Heart left ventricle (tissue), 16 donors: ENCODE measurements at places on chromosomes 12 and 14. TPM values are rescaled to one million over a fixed set of nuclear protein-coding genes. Genes with fewer than 3 reads are reported as not detected.

DNA sequence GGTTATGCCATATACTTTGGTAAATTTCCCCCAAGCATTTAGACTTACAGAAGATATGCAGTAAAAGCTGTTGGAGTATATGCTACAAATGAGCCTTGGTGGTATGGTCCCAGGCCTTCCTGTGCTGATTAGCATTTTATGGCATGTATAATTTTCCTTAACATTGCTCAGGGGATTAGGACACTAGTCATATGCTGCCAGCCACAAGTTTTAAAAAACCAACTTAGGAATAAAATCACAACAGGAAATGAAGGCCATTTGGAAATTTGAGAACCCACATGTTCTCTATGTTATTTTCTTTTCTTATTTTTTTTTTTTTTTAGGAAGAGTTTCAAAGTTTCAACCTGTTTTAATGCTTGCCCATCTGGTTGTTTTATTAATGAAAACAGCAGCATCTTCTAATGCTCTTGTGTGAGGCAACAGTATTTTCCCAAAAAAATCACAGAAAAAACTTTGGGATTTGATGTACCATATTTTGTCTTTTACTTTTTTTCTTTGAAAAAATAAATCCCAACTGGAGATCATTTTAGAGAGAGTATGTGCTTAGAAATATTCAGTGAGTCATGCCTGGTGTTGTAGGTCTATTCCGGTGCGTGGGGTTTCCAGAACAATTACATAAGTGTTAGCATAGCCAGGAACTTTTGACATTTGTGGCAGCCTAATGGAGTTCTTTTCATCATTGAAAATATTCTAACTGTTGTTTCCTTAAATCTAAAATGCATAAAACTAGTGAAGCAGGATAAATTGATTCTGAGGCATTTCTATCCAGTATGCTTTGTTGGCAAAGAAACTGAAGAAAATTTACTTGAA is 21.7 kb upstream of the DUSP6 start:
- DNase-seq = peak; percentile 48

Gene RD3L
- total RNA-seq = 9.1 TPM

Gene RERG
- 2.9 TPM for total RNA-seq

Gene PLEKHH1
- total RNA-seq = 6.6 TPM

Gene ARHGEF40
- total RNA-seq = 18.5 TPM

Gene TCL1A
- not detected for total RNA-seq

Gene EIF2B1
- 31.5 TPM for total RNA-seq

Gene SYT1
- total RNA-seq = not detected

Gene ANKS1B
- total RNA-seq = 1.1 TPM

Gene APOF
- not detected for total RNA-seq

GRCh38 chr12:46617167-46617566 is 208.6 kb downstream of the SLC38A4 start:
- DNase-seq = peak; percentile 54

DNA sequence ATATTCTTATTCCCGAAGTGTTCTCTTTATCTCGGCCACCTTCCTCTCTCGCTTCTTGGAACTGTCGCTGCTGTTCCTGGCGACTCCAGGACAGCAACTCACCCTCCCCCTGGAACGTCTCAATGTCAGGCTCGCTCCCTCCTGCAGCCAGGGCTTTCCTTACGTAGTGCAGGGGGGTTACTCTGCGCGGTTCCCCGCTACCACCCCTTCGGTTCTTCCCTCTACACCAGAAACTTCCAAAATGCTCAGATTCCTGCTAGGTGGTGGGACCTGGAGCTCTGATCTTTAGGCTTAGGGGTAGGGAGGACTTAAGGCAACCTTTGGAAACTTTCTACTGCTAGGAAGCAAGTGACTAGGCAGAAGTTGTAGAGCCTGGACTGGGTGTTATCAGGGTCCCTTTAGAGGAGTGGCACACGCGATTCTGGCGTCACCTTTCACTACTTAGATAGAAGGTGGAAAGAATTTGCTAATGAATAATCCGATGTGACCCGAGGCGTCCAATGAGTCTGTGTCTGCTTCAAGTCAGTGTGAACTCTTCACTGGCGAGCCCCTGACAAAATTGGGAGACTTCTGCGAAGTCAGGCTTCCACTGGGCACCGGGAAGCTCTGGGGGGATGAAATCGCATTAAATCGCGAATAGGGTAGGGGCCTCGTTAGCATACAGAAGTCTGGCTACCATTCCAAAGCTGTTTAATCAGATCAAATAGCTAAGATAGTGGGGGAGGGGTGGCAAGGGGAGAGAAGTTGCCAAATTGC is 900 bp upstream of the DPF3 start:
- no peak for DNase-seq

DNA sequence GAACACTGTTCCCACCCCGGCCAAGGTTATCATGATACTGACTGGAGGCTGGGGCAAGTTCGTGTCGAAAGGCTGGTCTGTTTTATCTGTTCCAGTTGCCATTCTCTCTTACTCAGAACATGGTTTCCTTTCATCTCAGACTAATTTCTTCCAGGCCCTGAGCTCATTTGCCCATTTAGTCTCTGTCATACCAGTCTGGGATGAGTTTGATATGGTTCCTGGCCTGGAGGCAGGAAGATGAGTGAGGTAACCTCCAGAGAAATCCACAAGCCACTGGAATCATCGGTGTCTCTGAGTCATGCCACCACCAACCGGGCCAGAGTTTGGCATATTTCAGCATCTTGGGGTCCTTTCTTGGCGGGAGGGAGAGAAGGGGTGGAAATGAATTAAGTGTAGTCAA is 114.7 kb downstream of the NTF3 start:
- DNase-seq = no peak

- DNase-seq = no peak
Measured at GRCh38 chr14:62030387-62030786, 268.2 kb downstream of the SNAPC1 start.

DNA sequence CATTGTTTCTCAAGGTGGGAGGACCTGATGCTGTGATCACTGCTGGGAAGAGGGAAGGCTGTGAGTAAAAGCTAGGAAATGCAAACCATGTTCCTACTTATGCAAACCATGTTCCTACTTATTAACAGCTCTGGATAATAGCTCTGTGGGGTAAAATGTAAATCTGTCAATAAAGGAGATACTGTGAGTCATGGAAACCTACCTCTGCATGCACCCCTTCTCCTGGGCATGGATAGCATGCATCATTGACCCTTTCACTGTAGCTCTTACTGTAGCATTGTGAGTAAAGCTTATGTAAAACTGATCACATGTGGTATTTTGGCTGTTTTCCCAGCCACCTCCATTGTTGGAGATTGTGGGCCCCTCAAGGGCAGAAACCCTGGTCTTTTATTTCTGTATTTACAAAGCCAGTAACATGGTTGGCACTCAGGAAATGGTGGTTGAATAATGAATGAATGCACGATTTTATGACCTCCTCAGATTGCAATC is 253.7 kb downstream of the GRIN2B start:
- DNase-seq = no peak

- no peak for DNase-seq
Measured at GRCh38 chr14:86646125-86646524, 1116.2 kb downstream of the FLRT2 start.

Gene CHGA
- total RNA-seq = not detected

Gene RIN3
- 16.9 TPM for total RNA-seq

DNA sequence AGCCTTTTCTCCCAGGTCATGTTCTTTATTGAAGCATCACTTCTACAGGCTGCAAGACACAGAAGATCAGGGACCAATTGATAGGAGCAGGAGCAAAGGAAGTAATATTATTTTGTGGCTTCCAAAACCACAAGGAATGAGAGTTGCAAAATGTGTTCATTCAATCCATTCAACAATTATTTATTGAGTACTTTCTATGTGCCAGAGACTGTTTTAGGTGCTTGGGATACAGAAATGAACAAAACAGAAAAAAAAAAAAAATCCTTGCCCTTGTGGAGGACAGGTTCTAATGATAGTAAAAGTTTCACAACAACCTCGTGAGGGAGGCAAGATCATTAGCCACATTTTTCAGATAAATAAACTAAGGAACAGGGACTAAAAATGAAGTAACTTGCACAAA is 20.1 kb upstream of the DACT1 start:
- no peak for DNase-seq

- no peak for DNase-seq
Measured at GRCh38 chr14:49796025-49796424, 28.1 kb downstream of the KLHDC2 start.

GRCh38 chr14:29536886-29537511 is 390.6 kb downstream of the PRKD1 start:
- no peak for DNase-seq

- DNase-seq = no peak
Measured at GRCh38 chr12:68899251-68899771, 33.7 kb downstream of the CPM start.

DNA sequence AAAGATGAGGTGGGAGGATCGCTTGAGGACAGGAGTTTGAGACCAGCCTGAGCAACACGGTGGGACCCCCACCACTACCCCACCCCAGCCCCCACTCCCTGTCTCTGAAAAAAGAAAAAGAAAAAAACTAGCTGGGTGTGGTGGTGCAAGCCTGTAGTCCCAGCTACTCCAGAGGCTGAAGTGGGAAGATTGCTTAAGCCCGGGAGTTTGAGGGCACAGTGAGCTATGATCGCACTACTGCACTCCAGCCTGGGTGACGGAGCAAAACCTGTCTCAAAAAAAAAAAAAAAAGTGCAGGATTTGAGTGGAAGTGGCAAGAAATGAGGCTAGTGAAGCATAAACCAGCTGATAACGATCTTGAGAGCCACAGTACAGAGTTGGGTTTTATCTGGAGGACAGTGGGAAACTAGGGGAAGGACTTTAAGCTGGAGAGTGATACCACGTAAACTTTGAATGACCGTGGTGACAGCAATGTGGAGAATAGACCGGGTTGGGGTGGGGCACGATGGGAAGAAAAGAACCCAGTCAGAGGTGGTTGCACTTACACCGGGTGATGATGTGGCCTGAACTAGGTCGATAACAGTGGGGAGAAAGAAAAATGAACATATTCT is 85.3 kb downstream of the TMEM260 start:
- DNase-seq = no peak

GRCh38 chr14:75578786-75579337 is 442 bp downstream of the FLVCR2 start:
- no peak for DNase-seq

Gene TMEM119
- total RNA-seq = 1.0 TPM

Gene ZFP36L1
- 56.6 TPM for total RNA-seq

GRCh38 chr12:14893506-14894250 is 8.0 kb upstream of the MGP start:
- DNase-seq = peak; percentile 60

Gene PTPRB
- total RNA-seq = 34.2 TPM

- no peak for DNase-seq
Measured at GRCh38 chr14:101991352-101991751, 27.0 kb downstream of the DYNC1H1 start.

DNA sequence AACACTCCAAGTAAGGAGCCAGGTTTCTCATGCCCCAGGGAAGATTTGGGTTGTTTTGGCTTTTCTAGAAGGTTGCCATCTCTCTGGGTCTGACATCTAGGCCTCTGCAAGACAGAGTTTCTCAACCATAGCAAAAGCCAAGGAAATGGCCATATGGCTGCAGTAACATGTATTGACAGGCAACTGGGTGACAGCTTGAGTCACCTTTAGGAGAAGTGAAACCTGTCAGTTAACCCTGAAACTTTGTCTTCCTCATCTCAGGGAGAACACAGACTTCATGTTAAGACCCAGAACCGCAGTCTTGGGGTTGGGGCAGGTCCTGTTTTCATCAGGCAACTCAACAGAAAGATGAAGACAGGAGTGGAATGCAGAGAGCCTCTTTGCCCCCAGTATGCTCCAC is 46.0 kb upstream of the PLBD1 start:
- DNase-seq = no peak

DNA sequence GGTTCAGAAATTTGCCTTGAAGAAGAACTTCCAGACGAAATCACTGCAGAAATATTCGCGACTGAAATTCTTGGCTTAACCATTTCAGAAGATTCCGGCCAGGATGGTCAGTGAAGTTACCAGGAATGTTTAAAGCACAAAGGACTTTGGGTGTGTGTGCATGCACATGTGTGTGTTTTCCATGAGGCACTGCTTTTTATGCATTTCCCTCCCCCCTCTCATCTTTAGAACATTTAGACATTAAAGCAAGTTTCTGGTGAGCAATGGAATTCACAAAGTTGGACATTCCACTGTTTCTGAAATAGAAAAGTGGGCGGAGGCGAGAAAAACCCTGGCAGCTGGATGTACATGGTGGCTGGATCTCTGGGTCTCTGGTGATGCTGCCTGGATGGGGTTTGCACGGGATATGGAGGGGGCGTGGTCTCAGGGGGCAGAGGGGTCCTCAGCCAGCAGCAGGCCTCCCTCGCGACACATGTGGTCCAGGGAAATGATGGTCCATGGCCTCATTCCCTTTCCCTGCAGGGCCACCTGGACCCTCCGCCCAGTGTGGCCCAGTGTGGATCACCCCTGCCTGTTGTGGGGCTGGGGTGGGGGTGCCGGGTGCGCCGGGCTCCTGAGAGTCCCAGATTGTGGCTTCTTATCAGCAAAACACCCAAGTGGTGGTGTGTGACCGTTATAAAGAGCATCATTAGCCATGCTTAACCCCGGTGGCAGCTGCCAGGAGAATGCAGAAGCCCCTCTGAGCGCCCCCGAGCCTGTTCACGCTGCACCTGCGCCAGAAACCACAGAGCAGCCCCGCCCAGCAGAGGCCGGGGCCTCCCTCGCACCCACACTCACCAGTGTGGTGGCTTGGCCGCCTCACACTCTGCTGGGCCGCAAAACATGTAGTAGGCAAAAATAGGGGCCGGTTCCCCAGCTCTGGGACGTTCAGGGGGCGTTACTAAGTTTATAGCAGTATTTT is 17.8 kb upstream of the BCL7A start:
- DNase-seq = no peak

GRCh38 chr14:60757567-60758002 is 23.0 kb downstream of the MNAT1 start:
- no peak for DNase-seq

Gene GUCY2C
- total RNA-seq = 0.15 TPM

DNA sequence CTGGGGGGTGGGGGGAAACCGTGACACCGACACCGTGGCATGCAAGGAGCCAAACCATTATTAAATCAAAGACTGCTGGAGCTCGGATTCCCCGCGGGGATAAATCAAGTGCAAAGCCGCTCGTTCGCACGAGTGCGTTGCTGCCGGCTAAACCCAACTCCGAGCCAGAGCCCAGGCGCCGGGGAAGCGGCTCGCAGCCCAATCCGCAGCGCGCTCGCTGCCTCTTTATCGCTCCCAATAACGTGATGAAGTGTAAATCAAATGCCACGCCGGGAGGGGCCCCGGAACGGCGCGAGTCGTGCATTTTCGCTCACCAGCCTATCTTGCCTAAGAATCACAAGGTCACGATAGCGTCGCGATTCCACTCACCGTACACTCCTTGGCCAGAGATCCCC is 1.3 kb downstream of the MDGA2 start:
- DNase-seq = no peak

Gene RNASE3
- total RNA-seq = 0.61 TPM

DNA sequence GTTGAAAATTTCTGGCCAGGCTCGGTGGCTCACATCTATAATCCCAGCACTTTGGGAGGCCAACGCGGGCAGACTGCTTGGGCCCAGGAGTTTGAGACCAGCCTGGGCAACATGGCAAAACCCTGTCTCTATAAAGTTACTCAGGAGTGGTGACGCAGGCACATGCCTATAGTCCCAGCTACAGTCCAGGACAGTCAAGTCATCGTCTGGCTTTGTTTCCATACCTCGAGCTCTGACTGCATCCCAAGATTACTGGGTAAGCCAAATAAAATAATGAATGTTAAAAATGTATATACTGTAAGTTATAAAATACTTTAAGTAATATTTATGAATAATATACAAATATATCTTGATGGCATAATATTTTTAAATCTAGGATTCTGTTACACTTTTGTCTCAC is 23.0 kb upstream of the GXYLT1 start:
- DNase-seq = no peak
